ENCODE measurements at places on chromosomes 4 and X. TPM values are rescaled to one million over a fixed set of nuclear protein-coding genes. Genes with fewer than 3 reads are reported as not detected.

The PHOX2B gene
- total RNA-seq: not detected

The STK32B gene
- total RNA-seq: 2.7 TPM

The TBX22 gene
- total RNA-seq: not detected

The PIM2 gene
- 4.7 TPM for total RNA-seq

The BCOR gene
- 14.7 TPM for total RNA-seq

The GPR34 gene
- total RNA-seq: 0.72 TPM

The POLN gene
- total RNA-seq: 4.1 TPM

Data from osteoblast (primary cell).